ENCODE measurements at places on chromosomes 3 and 15. TPM values are rescaled to one million over a fixed set of nuclear protein-coding genes. Genes with fewer than 3 reads are reported as not detected.

GRCh38 chr15:31867536-31868442, 162.5 kb upstream of the CHRNA7 start:
- peak; percentile 43 for DNase-seq

The LYZL4 gene
- total RNA-seq, result 1.5 TPM

DNA sequence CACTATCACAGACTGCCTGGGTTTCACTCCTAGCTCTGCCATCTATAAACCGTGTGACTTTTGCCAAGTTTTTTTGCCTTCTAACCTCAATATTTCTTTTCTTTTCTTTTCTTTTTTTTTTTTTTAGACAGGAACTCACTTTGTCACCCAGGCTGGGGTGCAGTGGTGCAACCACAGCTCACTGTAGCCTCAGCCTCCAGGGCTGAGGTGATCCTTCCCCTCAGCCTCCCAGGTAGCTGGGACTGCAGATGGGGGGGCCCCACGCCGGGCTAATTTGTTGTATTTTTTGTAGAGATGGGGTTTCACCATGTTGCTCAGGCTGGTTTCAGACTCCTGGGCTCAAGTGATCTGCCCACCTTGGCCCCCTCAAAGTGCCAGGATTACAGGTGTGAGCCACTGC, 3.2 kb upstream of the ADAM10 start:
- no peak for DNase-seq

The ATP13A4 gene
- total RNA-seq, result not detected

The GOLGA6L9 gene
- total RNA-seq, result 1.9 TPM

- no peak for DNase-seq
Measured at GRCh38 chr3:175304404-175304803, 445.3 kb downstream of the NAALADL2 start.

The RASSF1 gene
- 51.7 TPM for total RNA-seq

The ISLR2 gene
- 1.8 TPM for total RNA-seq
